ENCODE measurements at places on chromosomes 1 and 21.

DNA sequence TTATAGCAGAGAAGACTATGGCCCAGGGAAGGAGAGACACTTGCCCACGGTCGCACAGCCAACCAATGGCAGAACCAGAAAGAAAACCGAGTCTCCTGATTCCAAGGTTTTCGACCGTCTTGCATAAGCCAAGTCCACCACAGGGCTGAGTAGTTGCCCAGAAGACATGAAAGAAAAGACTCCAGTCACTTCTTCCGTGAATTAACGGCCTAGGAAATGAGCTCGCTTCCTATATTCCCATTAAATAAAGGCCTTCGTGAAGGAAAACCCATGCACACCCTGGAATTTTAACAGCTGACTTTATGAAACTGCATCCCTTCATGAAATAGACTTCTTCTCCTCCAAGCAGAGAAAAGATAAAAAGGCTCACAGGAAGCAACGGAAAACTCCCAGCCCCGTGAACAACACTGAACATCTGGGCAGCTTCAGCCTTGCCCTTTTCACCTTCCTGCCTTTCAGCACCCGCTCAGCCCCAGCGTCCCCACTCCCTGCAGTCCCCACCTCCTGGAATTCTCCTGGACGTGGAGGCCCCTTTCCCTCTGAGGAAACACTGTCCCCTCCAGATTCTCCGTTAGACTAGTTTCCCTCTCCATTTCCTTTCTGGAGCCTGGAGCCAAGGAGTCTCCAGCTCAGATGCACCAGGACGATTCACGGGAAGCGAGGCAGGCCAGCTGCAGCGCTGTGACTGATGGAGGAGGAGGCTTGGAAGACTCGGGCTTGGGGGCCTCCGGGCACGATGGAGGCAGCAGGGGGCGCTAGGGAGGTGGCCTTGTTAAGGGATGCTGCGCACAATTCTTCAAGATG is 2.7 kb upstream of the MYOC start:
- H3K27ac ChIP-seq = no peak overlapping the region
- no peak overlapping the region for H3K4me3 ChIP-seq
- H3K27me3 ChIP-seq = peaks cover 4% of the 10 kb centered on the region
- H3K36me3 ChIP-seq = no peaks in the 10 kb centered on the region
- DNase-seq = peak; percentile 43

DNA sequence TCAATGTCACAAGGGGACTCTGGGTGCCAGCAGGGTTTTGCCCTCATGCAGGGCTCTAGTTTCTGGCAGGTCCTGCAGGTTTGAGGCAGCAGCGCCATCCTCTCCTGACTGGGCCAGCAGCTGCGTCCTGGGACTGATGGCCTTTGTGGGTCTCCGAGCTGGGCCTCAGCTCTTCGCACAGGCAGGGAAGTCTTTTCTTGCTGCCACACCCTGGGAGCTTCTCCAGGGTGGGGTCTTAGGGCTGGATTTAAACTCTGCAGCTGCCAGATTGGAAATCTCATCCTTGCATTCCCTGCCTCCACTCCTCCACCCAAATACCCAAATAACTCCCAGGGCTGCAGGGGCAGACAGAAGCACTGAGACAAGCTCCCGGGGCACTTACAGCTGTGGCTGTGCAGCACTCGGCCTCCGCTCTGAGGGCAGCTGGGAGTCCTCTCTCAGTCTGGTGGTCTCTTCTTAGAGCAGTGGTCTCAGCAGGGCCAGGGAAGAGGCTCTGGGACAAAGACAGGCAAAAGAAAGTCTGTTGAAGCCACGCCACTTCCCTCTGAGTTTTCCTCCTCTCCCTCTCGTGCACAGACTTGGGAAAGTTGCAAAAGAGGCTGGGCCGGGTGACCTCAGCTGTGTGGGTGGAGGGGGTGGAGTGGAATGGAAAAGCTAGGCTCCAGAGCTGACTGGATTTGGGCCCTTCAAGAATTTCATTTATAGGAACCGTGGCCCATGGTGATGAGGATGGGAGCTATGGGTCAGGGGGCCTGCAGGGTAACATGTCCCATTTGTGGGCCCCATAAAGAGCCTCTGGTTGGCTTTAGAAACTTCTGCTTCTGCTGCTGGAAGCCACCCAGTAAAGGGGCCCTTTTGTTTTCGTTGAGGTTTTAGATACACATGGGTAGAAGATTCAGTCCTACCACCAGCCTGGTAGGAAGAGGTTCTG is at the start of gene RAB7B:
TSS of gene RAB7B (minus strand) at position 525 of the 931 bp plus-strand sequence. CDS start 9,260 bp downstream, outside the sequence.
- peaks cover 24% of the 10 kb centered on the region for H3K4me1 ChIP-seq
- peak; percentile 83 for DNase-seq
- H3K4me3 ChIP-seq = peak within 1 kb of the TSS; percentile 78
- no peaks in the 10 kb centered on the region for H3K27me3 ChIP-seq

DNA sequence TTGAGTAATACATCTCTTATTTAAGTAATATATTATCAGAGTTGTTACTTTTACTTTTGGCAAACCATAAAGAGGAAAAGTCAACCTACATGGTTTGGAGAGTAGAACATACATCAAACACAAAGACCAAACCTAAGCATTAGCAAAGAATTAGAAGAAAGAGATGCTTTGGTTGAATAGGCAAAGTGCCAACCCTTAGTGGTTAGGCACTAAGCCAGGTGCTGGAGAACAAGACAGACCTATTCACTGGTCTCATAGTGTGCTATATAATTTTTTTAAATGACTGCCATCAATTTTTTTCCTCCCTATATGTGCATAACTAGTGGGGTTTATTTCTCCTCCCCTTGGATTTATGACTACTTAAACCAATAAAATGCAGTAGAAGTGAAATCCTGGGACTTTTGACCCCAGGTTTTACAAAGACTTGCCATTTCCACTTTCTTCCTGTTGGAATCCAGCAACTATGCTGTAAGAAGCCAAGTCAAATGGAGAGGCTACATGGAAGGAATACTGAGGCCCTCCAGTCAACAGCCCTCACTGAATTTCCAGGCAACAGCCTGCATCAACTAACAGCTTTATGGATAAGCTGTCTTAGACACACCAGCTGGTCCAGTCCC is 69.8 kb upstream of the HAO2 start:
- H3K27ac ChIP-seq = no peak overlapping the region
- no peak overlapping the region for H3K4me3 ChIP-seq
- no peaks in the 10 kb centered on the region for H3K36me3 ChIP-seq

- no peaks in the 10 kb centered on the region for H3K27me3 ChIP-seq
- peak overlapping the region; percentile 99 for H3K27ac ChIP-seq
- H3K4me1 ChIP-seq = peaks cover 14% of the 10 kb centered on the region
Observed at GRCh38 chr1:77513839-77514763, 168.4 kb downstream of the ZZZ3 start.

DNA sequence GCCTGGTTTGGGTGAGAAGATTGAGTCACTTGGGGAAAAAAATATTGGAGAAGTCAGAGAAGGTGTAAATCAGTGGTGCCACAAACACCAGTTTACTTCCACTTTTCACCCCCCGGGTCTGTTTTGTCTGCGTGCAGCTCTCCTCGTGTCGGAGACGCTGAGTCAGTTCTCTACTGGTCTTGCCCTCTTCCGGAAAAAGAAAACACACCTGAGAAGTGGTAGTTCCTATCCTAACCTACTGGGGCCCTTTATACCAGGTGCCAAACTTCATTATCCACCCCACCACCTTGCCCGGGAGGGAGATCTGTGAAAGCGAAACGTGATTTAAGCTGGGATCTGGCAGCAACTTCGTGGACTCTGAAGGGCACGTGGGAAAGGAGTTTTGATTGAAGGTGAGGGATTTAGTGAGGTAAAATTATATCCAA is 855 bp upstream of the IVNS1ABP start:
- H3K4me1 ChIP-seq = peaks cover 3% of the 10 kb centered on the region
- no peaks in the 10 kb centered on the region for H3K36me3 ChIP-seq
- H3K4me3 ChIP-seq = no peak overlapping the region
- DNase-seq = peak; percentile 55

GRCh38 chr1:177871613-177872307 is 98.1 kb downstream of the SEC16B start:
- no peaks in the 10 kb centered on the region for H3K36me3 ChIP-seq
- no peak overlapping the region for H3K27ac ChIP-seq
- H3K4me3 ChIP-seq = no peak overlapping the region
- H3K27me3 ChIP-seq = no peaks in the 10 kb centered on the region

GRCh38 chr1:59183749-59184317 is 113.1 kb upstream of the FGGY start:
- no peaks in the 10 kb centered on the region for H3K27me3 ChIP-seq
- no peak overlapping the region for H3K4me3 ChIP-seq
- no peak for DNase-seq
- H3K36me3 ChIP-seq = no peaks in the 10 kb centered on the region
- H3K27ac ChIP-seq = peak overlapping the region; percentile 39

- no peaks in the 10 kb centered on the region for H3K4me1 ChIP-seq
- H3K4me3 ChIP-seq = no peak overlapping the region
- H3K36me3 ChIP-seq = peaks cover 2% of the 10 kb centered on the region
- DNase-seq = peak; percentile 12
- H3K27ac ChIP-seq = no peak overlapping the region
- no peaks in the 10 kb centered on the region for H3K27me3 ChIP-seq
Observed at GRCh38 chr1:92623187-92623778, 136.6 kb upstream of the GFI1 start.

DNA sequence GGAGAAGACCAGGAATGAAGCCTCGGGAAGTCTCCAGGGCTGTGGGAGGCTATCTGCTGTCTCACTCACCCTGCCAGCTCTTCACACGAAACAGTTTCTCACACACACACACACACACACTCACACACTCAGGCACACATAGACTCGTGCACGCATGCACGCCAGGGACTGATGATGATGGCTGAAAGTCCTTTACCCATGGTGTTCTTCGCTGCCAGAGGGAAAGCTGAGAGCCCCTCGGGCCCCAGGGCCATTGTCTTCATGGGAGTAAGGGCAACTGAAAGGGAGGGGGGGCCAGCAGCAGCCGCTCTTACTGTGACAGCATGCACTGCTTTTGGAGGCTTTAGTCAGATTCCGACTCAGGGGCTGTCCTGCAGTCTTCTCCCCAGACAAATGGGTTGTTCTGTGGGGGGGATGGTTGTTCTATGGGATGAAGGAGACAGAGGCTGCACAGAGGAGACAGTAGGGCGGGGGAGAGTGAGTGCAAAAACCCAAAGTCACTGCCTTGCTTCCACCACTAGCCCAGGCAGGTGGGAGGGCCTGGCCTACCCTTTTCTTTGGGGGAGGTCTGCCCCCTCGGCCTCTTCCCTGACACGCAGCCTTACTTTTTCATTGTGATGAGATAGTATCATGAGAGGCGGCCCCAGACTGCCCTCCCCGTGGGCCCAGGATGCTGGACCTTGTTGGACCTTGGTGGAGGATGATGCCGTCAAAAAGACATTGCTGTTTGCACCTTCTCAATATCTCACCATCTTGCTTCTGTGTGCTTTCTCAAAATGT is 29.0 kb downstream of the STUM start:
- no peaks in the 10 kb centered on the region for H3K4me1 ChIP-seq
- H3K4me3 ChIP-seq = no peak overlapping the region
- no peaks in the 10 kb centered on the region for H3K36me3 ChIP-seq
- H3K27ac ChIP-seq = no peak overlapping the region
- peaks cover 28% of the 10 kb centered on the region for H3K27me3 ChIP-seq

- no peaks in the 10 kb centered on the region for H3K27me3 ChIP-seq
- H3K36me3 ChIP-seq = no peaks in the 10 kb centered on the region
- H3K27ac ChIP-seq = no peak overlapping the region
- DNase-seq = no peak
- no peaks in the 10 kb centered on the region for H3K4me1 ChIP-seq
- no peak overlapping the region for H3K4me3 ChIP-seq
Observed at GRCh38 chr1:96333522-96334235, 387.9 kb upstream of the PTBP2 start.

DNA sequence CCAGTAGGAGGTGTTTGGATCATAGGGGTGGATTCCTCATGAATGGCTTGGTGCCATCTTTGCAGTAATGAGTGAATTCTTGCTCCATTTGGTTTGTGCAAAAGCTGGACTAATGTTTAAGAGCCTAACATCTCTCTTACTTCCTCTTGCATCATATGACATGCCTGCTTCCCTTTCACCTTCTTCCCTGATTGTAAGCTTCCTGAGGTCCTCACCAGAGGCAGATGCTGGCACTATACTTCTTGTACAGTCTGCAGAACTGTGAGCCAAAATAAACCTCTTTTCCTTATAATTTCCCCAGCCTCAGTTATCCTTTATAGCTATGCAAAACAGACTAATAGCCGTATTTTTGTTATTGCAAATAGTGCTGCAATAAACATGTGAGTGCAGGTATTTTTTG is 8.1 kb downstream of the PRSS38 start:
- no peak for DNase-seq
- H3K4me3 ChIP-seq = no peak overlapping the region
- H3K36me3 ChIP-seq = no peaks in the 10 kb centered on the region
- H3K27me3 ChIP-seq = peaks cover 3% of the 10 kb centered on the region

DNA sequence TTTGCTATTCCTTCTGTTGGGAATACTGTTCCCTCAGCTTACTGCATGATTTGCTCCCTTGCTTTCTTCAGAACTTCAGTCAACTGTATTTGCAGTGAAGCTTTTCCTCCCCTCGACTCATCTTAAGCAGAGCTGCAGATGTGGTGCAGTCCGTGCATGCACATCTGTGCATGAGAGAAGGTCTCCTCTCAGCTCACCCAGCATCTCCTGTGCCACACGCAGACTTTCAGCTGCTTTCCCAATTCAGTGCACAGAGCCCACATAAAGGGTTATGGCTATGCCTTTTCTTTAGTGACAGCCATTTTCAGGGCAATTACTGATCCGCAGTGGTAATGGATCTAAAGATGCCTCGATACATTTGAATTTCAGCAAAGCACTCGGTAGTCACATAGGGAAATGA is 13.5 kb upstream of the NTPCR start:
- no peaks in the 10 kb centered on the region for H3K27me3 ChIP-seq
- no peaks in the 10 kb centered on the region for H3K36me3 ChIP-seq
- H3K4me3 ChIP-seq = no peak overlapping the region
- no peak for DNase-seq
- H3K27ac ChIP-seq = no peak overlapping the region

DNA sequence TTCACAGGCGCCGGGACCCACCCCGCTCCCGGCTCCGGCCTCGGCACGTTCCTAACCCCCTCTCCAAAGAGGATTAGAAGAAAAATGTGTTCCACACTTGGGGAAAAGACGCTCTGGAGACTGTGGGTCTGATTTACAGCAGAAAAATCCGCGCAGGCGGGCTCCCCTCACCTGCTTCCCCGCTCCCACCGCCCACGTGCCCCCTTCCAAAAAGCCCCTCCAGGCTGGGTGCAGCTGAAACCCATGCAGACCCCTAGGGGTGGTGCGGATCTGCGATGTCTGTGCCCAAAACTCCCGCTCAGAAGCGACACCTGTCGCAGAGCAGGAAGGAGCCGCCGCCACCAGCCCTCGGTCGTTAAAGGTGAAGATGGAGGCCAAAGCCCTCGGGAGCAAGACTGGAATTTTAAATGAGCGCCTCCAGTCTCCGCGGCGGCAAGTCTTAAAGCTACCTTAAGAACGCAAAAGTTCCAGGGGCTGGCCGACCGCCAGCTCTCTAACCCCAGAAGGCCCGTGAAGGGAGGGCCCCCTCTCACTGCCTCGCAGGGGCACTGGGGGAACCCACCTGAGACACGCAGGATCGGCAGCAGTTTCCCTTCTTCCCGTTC is 688 bp upstream of the CHD5 start:
- peaks cover 40% of the 10 kb centered on the region for H3K4me1 ChIP-seq
- H3K36me3 ChIP-seq = peaks cover 15% of the 10 kb centered on the region
- no peak for DNase-seq
- peak overlapping the region; percentile 42 for H3K4me3 ChIP-seq
- peaks cover 42% of the 10 kb centered on the region for H3K27me3 ChIP-seq

- peaks cover 5% of the 10 kb centered on the region for H3K36me3 ChIP-seq
- peak overlapping the region; percentile 87 for H3K4me3 ChIP-seq
- DNase-seq = peak; percentile 91
- no peaks in the 10 kb centered on the region for H3K27me3 ChIP-seq
- peaks cover 41% of the 10 kb centered on the region for H3K4me1 ChIP-seq
Observed at GRCh38 chr1:31798433-31799195, 17.2 kb downstream of the SPOCD1 start.

- no peaks in the 10 kb centered on the region for H3K27me3 ChIP-seq
- H3K4me1 ChIP-seq = peaks cover 16% of the 10 kb centered on the region
- peak; percentile 69 for DNase-seq
- no peak overlapping the region for H3K4me3 ChIP-seq
Observed at GRCh38 chr21:36859744-36860501, 106.5 kb downstream of the HLCS start.

Data from mesenchymal stem cell (in vitro differentiated cells and primary cell).